ENCODE measurements at places on chromosomes 5 and 9.

DNA sequence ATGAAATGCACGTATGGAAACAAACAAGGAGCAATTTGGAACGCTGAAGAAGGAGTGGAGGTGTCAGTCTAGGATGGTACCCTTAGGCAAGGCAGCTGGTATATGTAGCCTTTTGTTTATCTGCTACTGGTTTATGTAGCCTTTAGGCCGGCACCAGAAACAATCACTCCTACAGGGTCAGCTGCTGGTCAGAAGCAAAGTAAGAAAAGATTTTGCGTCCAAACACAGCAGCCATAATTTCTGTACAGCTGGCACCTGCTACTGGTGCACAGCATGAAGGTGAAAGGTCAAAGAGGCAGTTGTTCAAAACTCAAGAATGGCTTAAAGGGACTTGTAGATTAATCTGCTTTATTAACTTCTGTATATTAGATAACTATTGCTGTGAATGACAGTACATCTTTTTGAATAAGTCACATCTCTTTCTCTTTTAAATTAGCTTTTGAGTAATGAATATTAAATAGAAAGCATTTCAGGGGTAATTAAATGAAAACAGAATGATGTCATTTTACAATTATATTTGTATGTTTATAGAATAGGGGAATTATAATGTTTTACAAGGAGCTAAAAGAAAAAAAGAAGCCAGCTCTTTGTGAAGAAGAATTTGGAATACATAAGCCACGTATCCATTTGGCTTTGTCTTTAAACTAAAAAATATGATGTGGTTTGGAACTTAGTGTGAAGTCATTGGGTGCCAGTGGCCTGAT is 33.1 kb upstream of the TLX3 start:
- no peak for DNase-seq
- no peak overlapping the region for H3K27ac ChIP-seq
- H3K4me1 ChIP-seq = no peaks in the 10 kb centered on the region
- H3K27me3 ChIP-seq = no peaks in the 10 kb centered on the region
- H3K36me3 ChIP-seq = no peaks in the 10 kb centered on the region
- H3K4me3 ChIP-seq = no peak overlapping the region

DNA sequence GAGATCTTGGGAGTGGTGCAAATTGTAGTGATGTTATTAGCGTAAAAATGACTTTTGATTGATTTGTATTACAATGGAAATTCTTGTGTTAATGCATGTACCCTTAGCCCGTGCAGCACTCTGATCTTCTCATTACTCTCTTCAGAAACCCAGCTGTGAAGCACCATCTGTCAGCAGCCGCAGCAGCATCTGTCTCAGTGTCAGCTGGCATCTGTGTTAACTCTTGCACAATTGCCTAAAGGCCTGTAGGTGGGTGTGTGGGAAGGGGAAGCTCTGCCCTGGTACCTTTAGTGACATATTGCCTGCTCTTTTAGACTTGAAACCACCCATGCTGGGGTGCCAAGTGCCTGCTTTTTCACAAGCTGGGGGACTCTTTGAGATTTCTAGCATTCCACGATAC is 101.3 kb downstream of the FBXL7 start:
- H3K4me3 ChIP-seq = no peak overlapping the region
- H3K4me1 ChIP-seq = no peaks in the 10 kb centered on the region
- H3K27ac ChIP-seq = no peak overlapping the region
- peaks cover 7% of the 10 kb centered on the region for H3K36me3 ChIP-seq

- H3K36me3 ChIP-seq = no peaks in the 10 kb centered on the region
- H3K27me3 ChIP-seq = no peaks in the 10 kb centered on the region
- peak; percentile 31 for DNase-seq
- H3K4me3 ChIP-seq = no peak overlapping the region
- no peak overlapping the region for H3K27ac ChIP-seq
Measured at GRCh38 chr5:126970517-126971017, 59.8 kb downstream of the MARCHF3 start.

DNA sequence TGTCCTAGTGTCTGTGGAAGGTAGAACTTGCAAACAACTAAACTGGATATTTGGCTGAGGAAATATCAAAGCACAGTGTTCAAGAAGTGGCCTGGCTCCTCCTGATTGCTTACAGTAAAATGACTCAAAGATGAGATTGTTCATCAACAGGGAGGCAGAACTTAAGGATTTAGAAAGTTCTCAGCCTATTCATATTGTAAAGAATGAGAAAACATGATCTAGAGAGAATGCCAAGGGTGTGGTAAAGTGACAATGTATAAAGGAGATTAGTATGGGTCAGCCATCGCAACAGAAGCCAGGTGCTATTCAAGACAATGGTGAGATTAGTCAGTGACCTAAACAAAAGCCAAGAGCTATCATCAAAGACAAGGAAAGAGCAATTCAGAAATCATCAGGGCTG is 372.3 kb downstream of the SPOCK1 start:
- no peaks in the 10 kb centered on the region for H3K27me3 ChIP-seq
- DNase-seq = no peak
- no peak overlapping the region for H3K4me3 ChIP-seq
- peaks cover 2% of the 10 kb centered on the region for H3K4me1 ChIP-seq
- H3K27ac ChIP-seq = no peak overlapping the region

GRCh38 chr5:1753490-1753889 is 46.1 kb downstream of the MRPL36 start:
- no peaks in the 10 kb centered on the region for H3K4me1 ChIP-seq
- no peaks in the 10 kb centered on the region for H3K27me3 ChIP-seq
- H3K36me3 ChIP-seq = no peaks in the 10 kb centered on the region
- no peak overlapping the region for H3K27ac ChIP-seq
- DNase-seq = no peak

DNA sequence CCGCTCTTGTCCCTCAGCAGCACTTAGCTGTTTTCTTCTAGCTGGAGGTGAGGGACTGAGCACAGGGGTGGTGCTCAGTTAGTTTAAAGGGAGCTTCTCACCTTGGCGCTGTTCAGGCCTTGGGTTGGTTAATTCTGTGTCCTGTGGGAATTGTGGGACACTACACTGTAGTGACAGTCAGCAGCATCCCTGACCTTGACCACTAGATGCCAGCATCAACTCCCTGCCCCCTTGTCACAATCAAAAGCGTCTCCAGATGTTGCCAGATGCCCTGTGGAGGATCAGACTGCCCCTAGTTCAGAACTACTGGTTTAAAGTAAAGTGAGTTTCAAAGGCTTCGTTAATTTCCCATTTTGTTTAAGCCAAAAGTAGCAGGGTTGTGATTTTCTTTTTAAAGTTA is 65.5 kb upstream of the DMRT3 start:
- H3K27me3 ChIP-seq = peaks cover 8% of the 10 kb centered on the region
- no peak for DNase-seq
- H3K36me3 ChIP-seq = no peaks in the 10 kb centered on the region
- H3K27ac ChIP-seq = no peak overlapping the region

DNA sequence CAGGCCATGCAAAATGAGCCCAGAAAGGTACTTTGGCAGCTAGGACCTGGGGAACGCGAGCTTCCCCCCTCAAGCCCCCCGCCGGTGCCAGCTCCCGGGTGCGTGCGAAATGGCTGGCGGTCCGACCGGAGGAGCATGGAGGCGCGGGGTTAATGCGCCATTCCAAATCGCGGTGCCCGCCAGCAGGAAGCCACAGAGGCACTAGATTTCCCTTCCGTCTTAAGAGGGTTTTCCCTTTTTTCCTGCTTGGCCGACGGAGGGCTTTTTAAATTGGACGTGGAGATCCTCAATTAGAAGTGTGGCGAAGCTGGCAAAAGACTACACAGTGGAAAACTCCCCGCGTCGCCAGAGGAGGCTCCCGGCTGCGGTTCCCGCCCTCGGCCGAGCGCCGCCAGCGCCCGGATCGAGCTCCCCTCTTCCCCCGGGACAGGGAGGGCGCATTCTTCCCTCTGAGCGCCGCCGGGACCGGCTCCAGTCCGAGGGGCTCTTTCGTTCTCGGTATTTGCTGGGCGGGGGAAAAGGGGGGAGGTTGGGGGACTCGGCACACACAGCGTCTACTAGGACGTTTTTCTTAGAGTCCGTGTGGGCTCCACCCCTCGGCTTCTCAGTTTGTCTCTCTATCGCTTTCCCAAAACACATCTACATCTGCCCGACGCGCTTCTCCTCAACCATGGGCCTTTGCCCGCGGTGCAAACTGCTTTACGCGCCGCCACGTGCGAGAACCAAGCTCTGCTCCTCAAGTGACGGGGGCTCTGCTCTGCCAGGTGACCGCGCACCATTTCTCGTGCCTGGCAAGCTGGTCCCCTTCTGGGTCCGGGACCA is 3.0 kb downstream of the GDNF start:
- peak overlapping the region; percentile 13 for H3K27ac ChIP-seq
- peaks cover 63% of the 10 kb centered on the region for H3K27me3 ChIP-seq
- H3K4me3 ChIP-seq = peak overlapping the region; percentile 87
- peak; percentile 65 for DNase-seq

GRCh38 chr9:3903273-3903672 is 377.5 kb upstream of the RFX3 start:
- peaks cover 13% of the 10 kb centered on the region for H3K36me3 ChIP-seq
- H3K4me3 ChIP-seq = no peak overlapping the region
- no peaks in the 10 kb centered on the region for H3K27me3 ChIP-seq
- no peak overlapping the region for H3K27ac ChIP-seq
